ENCODE measurements at places on chromosomes 2 and 18.

DNA sequence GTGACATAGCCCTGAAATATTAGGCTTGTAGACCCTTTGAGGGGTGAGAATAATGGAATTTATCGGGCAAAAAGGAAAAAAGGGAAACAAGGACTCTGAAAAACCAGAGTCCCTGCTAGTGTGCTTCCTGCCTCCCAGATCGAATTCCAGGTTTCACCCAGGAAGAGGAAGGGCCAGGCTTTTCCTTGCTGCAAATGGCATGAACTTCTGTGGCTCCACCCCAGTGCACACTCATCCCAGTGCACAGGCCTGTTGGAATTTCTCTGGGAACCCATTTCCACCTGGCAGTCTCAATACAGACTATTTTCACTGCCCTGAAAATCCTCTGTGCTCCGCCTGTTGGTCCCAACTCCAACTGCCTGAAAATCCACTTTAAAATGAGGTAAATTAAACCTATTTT lies 29.9 kb downstream of the C18orf54 start:
- no peak for DNase-seq

GRCh38 chr2:62340994-62341484 lies 145.1 kb downstream of the B3GNT2 start:
- DNase-seq = peak; percentile 90

DNA sequence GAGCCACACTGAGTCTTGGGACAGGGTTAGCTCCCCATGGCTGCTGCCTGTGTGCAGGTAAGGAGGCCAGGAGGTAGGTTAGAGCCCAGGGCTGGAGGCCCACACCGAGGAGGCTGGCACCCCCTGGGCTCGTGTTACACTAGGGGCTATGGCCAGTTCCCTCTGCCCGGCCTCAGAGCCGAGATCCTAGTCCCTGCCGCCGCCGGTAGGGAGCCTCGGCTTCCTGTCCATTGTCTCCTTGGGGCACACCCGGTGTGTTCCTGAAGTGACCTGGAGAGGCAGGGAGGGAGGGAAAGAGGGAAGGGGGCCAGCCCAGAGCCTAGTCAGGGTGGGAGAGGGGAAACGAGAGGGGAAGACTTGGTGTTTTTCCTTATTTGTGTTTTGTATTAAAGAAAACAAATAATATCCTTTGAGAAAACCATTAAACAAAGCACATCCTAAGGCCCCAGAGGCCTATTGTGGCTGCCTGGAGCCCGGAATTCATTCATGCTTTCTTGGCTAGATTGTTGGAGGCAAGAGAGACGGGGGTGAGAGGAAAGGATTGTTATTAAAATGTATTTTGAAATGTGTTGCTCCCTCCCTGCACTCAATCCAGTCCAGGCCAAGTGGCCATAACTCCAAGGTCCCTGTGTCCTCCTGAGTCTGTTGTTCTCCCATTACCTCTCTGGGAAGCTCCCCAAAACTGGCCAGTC lies 170.7 kb downstream of the CTIF start:
- DNase-seq = no peak

GRCh38 chr2:168002021-168002553 lies 245.3 kb downstream of the STK39 start:
- DNase-seq = no peak

DNA sequence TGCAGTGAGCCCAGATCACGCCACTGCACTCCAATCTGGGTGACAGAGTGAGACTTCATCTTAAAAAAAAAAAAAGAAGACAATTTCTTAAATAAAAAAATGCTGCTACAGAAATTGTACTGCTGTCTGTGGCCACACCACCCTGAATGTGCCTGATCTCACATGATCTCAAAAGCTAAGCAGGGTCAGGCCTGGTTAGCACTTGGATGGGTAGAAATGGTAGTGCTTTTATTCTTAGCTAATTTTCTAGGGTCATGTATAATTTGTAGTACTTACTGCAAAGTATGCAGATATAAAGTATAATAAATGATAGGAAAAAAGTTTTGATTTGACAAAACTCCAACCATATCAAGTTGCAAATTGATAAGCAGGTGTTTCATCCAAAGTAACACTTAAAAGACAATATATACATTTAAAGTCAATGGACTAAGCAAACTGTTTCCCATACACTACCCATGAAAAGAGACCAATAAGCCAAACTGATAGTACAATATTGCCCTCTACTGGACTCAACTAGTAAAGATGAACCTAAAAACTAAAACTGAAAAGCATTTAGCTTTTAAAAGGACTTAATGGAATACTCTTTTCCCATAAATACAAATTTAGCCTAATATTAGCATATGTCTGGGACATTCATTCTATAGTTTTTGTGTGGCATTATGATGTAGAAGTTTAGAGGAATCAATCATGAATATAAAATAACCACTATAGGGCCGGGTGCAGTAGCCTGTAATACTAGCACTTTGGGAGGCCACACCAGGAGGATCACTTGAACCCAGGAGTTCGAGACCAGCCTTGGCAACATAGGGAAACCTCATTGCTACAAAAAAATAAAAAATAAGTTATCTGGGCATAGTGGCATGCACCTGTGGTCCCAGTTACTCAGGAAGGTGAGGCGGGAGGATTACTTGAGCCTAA lies 18.6 kb upstream of the PEX13 start:
- peak; percentile 75 for DNase-seq

DNA sequence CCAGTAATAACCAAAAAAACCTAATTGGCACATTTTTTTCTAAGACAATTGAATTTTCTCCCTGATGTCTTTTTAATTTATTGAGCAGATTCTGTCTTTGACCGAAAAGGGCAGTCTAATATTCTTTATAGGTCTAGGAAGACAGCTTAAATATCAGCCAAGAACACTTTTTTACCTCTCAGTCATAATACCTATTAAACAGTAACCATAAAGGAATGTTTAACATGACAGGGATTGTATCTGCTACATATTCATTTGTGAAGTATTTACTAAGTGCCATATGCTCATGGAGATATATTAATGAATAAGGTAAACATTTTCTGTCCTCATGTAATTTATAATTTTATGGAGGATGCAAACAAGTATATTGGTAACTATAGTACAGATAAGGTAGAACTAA lies 3.1 kb upstream of the HTR2B start:
- no peak for DNase-seq

DNA sequence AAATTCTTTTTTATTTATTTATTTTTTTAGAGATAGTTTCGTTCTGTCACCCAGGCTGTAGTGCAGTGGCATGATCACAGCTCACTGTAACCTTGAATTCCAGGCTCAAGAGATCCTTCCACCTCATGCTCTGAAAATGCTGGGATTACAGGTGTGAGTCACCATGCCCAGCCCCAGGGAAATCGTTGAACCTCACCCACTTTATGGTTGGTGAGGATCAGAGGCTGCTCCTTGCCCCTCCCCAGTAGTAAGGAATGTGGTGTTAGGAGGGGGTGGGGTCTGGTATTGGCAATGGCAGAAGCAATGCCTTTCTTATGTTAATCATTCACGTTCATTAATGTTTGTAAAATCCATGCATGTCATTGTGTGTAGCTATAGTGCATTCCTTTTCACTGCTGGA lies 161.9 kb downstream of the SUCLG1 start:
- no peak for DNase-seq

DNA sequence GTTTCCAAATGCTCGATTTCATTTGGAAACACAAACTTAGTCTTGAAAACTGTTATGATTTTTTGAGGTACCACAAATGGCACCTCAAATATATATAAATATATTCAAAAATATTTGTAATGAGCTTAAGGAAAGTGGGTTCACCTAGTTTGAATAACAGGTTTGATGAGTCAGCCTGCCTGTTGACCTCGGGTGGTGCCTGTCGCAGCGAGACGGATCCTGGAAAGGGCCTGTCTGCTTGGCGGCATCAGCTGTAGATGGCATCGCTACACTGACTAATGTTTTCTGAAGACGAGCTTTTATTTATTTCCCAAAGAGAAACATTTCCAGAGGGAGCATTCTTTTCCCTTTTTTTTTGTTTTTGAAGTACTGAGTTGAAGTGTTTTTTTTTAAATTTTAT lies 6.9 kb downstream of the ALLC start:
- DNase-seq = no peak

DNA sequence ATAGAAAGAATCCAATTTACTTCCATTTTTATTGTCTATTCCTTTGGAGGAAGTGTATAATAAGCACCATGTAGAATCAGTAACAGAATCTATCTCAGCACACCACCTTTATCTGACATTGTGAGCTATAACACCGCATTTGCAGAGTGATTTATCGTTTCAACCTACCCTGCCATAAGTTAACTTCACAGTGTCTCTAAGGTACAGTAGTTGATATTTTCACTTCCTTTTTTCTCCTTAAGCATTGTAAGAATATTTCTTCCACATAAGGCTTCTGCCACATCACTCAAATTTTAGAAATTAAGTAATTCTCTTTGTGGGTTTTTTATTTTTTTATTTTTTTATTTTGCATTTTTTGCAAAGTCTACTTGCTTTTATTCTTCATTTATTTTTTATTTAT lies 107.1 kb downstream of the TMX3 start:
- no peak for DNase-seq

DNA sequence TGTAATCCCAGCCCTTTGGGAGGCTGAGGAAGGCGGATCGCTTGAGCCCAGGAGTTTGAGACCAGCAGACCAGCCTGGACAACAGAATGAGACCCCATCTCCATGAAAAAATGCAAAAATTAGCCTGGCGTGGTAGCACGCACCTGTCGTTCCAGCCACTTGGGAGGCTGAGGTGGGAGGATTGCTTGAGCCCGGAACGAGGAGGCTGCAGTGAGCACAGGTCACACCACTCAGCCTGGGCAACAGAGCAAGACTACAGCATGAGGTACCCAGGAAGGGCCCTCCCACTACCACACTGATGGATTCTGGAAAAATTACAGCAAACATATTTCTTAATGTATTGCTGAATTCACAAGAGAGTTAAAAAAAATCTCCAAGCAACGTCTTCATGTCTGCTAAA lies 56.3 kb upstream of the HPCAL1 start:
- no peak for DNase-seq

DNA sequence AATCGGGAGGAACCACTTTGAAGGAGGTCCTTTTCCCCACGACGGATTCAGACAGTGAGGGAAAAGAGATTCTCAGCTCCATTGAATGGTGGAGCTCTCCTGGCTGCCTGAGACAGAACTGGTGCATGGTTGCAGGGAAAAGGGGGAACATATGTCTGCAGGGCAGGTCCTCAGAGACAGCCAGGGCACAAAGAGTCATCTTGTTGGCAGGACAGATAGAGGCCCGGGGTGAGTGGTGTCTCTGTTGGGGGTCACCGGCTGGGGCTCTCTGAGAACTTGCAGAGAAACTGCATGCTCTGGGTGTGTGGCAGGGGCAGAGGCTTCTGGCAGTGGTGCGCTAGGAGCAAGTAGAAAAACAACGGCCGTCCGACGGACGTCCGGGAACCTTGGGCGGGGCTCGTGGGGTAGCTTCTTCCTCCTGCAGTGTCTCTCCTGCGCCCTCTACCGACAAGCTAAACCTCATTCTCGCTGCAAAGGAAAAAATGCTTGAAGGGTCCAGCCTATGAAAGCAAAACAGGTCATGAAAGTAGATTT lies 94.3 kb downstream of the CDCA7 start:
- DNase-seq = peak; percentile 99

DNA sequence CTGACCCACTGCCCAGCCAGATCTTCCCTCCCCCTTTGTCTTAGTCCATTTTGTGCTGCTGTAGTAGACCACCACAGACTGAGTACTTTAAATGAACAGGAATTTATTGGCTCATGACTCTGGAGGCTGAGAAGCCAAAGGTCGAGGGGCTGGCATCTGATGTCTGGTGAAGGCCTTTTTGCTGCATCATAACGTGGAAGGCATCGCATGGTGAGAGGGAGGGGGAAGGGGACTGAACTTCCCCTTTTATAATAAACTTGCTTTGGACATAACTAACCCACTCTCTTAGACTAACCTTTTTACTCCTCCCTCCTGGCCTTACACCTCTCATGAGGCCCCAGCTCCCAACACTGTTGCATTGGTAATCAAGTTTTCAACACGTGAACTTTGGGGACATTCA lies 83.8 kb downstream of the MAP4K4 start:
- DNase-seq = no peak
